Muscle of back (tissue), 13 donors: ENCODE measurements at places on chromosomes 2 and 18. TPM values are rescaled to one million over a fixed set of nuclear protein-coding genes. Genes with fewer than 3 reads are reported as not detected.

XPO1 gene
- polyA plus RNA-seq: 184 TPM

DYSF gene
- polyA plus RNA-seq: 75.3 TPM

SCN2A gene
- 0.07 TPM for polyA plus RNA-seq

SCYGR7 gene
- polyA plus RNA-seq: not detected

PAIP2B gene
- polyA plus RNA-seq: 7.4 TPM

MC2R gene
- 0.17 TPM for polyA plus RNA-seq

TLX2 gene
- 0.14 TPM for polyA plus RNA-seq

ZNF892 gene
- 1.9 TPM for polyA plus RNA-seq

CXCR4 gene
- polyA plus RNA-seq: 35.8 TPM

ZNF2 gene
- 4.5 TPM for polyA plus RNA-seq

GALNT5 gene
- polyA plus RNA-seq: 2.9 TPM

GRCh38 chr2:209817844-209818271 is 46.2 kb downstream of the UNC80 start:
- no peak for DNase-seq

DNA sequence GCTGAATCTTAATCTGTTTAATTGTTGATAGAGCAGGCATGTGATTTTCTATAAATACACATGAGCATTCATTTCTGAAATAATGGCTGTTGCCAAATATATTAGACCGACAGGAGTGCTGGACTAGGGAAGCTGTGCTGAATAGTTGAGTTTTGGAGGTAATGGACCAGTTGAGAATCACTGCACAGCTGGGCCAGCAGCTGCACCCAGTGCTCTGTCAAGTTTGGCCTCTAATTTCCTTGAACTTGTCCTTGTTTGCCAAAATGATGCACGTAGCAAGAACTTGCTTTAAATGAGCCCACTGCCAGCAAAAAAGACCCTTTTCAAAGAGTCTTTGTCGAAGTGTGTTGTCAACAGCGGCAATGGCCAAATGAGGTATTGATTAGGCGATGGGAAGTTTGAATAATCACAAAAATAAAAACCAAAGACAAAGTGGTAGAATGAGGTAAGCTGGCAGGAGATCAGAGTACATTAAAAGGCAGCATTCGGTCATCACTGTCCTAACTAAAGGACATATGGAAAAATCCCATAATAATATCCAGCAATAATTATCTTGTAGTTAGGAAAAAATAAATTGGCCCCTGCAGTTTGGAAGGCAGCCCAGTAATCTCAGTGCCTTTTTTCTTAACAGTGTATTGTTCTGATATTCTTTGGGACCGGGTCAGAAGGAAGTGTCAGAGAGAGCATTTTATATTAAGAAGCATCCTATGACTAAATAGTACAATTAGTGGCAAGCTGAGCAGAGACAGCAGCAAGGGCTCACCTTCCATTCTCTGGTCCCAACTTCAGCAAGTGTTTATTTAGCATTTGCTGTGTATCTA is 126.2 kb downstream of the RAPGEF4 start:
- DNase-seq: peak; percentile 62

GRCh38 chr2:96550787-96551604 is 14.4 kb downstream of the ARID5A start:
- DNase-seq: no peak

- DNase-seq: no peak
Measured at GRCh38 chr2:232265329-232265728, 113.2 kb upstream of the ALPP start.

DNA sequence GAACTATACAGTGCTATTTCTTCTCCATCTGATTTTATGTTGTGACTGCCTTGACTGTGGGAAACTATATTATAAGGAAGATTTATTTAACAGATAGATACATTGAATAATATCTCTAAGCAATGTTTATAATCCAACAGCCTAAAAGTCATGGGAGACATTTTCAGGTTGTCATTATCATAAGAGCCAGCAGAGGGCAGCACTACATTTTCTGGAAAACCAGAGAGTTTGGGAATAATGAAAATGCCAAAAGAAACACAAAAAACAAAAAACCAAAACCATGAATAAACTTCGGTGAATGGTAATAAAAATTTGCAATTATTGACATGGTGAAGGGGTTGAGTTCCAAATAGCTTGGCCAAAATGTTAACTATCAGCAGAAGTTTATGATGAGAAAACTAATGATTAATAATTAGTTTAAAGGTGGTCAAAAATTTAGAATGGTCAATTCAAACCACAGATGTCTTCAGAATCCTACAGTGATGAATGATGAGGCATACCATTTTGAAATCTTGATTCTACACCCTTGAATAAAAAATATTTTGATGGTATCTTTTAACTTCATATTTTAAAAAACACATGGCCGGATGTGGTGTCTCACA is 4.7 kb downstream of the EEF1B2 start:
- DNase-seq: peak; percentile 65

DNA sequence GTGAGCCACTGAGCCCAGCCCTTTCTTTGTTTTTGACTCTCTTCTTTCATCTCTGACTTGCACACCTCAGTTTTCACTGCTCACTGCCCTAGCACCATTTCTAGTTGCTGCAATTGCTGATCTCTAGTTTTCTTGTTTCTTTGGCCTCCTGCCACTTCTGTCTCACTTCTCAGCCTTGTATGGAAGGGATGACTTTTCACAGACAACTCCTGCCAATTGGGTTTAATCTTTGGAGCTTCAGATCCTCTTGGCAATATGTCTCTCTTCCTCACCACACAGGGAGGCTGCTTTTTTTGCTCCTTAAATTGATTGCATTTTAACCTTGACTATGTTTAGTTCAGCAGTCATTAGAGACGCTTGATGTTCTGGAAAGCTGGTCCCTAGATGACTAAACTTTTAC is 323.1 kb downstream of the CTNNA2 start:
- DNase-seq: peak; percentile 55

GRCh38 chr2:226904592-226904991 is 68.7 kb downstream of the RHBDD1 start:
- DNase-seq: no peak

DNA sequence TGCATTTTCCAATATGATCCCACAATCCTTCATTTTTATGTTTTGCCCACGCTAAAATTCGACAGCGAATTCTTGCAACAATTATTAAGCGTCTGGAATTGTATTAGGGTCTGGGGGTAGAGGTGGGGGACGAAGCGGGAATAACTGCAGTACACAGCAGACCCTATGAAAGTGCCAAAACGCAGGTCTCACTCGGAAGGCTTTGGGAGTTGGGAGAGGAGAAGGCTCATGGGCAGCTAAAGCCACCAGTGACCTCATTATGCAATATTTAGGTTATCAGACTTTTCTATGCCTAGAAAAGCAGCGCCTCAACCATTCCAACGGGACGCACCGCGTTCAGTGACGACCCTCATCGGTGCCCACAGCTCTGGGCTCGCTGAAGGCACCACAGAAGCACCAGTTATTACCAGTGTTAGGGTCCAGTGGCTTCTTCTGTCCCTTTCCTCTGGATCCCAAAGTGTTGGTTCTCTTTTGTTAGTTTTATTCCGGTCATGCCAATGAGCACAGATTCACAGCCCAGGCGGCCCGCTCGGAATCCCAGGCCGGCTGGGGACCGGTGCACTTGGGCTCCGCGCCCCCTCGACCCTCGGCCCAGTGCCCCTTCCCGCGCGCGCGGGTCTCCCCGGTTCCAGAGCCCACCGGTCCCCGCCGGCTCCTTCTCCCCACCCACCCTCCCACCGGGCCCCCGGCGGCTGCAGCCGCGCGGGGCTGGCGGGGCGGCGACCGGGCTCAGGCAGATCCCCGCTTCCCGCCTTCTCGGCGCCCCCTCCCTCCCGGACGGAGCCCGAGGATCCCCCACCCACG is 737 bp upstream of the MAPK4 start:
- no peak for DNase-seq

DNA sequence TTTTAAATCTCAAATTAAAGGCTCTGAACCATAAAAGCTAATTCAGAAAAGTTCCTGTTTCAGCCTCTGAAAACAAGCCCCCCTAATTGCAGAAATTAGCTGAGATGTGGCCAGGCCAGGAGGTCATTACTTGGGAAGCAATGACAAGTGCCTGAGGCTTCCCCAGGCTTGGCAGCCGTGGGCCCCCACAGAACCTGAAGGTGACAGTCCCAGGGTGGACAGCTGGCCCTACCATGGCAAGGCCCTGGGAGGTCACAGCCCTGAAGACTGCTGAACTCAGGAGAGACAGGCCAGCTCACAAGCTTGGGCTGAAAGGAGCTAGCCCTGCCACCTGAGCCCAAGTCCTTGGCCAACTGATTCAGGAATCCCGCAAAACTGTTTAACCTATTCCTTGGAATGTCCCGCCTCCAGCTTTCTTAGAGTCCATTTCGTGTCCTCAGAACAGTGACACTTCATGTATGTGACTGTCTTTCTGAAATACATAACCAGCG is 54.3 kb upstream of the PKDCC start:
- no peak for DNase-seq

DNA sequence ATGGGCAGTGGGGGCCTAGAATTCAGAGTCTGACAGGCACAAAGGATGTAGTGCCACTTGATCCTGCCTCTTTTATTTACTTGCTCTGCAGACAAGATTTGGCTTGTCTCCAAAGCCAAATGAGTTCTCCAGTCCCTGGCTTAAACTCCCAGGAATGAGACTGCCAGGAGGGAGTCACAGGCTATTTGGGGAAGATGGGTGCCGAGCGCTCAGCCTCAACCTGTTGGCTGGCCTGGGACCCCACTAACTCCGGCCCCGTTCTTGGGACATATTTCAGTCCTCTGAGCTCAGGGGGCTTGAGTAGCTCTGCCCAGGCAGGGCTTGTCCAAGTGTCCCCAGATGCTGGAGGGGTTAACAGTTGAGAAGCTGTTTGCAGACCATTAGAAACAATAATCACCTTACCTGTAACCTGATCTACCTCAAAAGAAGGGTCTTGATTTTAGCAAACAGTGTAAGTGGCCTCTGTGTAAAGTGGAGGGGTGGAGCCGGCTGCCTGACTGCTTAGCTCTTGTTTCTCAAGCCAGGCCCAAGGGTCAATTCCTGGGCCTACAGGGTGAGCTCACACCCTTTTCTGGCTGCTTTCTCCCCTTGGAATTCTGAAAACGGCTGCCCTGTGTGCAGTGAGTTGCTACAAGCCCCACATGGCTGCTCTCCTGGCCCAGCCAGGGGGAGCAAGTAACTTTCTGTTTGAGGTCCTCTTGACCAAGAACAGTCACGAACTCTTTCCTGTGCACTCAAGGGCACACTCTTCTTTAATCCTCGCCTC is 27.1 kb upstream of the FZD5 start:
- DNase-seq: peak; percentile 15

DNA sequence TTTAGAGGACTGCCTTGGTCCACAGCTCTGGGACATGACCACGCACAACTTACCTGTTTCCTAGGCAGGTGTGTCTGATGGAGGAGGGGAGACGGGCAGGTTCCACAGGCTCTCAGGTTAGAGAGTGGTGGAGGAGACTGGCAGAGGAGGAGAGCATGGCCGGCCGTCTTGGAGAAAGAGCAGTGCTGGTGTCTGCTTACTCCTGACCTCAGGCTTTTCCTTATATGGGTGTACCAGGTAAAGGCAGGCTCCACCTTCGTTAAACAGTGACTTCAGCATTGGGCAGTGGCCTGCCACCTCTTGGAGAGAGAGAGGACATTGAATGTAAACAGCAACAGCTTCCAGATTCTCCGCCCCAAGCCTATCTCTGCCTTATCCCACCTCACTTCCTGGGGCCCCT is at the start of gene CAPN13:
TSS of gene CAPN13 (minus strand) at position 198 of the 400 bp plus-strand sequence. CDS start 20,121 bp downstream, outside the sequence.
- DNase-seq: no peak

- no peak for DNase-seq
Measured at GRCh38 chr2:145815933-145816332, 1296.0 kb upstream of the ZEB2 start.

DNA sequence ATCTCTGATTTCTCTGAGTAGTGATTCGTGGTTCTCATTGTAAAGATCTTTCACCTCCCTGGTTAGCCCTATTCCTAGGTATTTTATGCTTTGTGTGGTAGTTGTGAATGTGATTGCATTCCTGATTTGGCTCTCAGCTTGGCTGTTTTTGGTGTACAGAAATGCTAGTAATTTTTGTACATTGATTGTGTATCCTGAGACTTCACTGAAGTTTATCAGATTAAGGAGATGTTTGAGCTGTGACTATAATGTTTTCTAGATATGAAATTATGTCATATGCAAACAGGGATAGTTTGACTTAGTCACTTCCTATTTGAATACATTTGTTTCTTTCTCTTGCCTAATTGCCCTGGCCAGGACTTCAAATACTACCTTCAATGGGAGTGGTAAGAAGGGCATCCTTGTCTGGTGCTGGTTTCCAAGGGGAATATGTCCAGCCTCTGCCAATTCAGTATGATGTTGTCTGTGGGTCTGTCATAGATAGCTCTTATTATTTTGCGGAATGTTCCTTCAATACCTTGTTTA is 251.9 kb upstream of the ZNF804A start:
- DNase-seq: no peak

- no peak for DNase-seq
Measured at GRCh38 chr2:63834401-63834800, 7.3 kb upstream of the UGP2 start.

DNA sequence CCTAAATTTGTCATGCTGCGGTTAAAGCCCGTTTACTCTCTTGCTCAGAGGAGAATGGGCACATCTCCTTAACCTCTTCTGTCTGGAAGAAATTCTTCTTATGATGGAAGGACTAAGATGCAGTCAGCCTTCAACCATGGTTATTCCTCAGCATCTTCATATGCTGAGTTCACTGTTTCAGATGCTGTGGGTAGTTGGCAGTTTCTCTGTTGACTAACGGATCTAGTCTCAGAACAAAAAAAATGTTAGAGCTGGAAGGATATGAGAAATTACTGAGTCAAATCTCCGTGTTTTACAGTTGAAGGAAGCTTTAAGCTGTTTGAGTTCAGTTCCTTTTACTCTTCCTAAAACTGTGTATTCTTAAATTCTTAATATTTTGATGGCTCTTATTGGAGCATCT is 43.6 kb upstream of the PGAP1 start:
- DNase-seq: no peak

- no peak for DNase-seq
Measured at GRCh38 chr18:77314511-77314910, 64.9 kb downstream of the GALR1 start.

DNA sequence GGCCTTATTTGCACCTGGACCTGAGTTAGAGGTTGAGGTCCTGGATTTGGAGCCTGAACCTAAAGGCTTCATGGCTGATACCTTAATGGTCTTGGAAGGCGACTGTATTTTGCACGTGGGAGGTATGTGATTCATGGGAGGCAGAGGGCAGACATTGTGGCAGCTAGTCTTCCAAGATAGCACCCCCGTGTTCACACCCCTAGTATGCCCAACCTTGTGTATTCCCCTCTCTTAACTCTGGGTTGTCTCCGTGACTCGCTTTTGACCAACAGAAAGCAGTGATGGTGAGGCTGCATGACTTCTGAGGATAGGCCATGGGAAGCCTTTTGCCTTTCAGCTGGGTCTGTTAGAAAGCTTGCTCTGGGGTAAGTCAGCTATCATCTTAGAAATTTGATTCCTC is 45.8 kb upstream of the HAAO start:
- no peak for DNase-seq

GRCh38 chr18:75783566-75784281 is 356.2 kb upstream of the SMIM21 start:
- no peak for DNase-seq

GRCh38 chr2:3959372-3959771 is 256.0 kb downstream of the DCDC2C start:
- DNase-seq: peak; percentile 63

GRCh38 chr18:76857476-76857875 is 35.1 kb downstream of the ZNF236 start:
- DNase-seq: no peak
